ENCODE measurements at places on chromosomes 2 and 18. TPM values are rescaled to one million over a fixed set of nuclear protein-coding genes. Genes with fewer than 3 reads are reported as not detected.

The CHRND gene
- total RNA-seq, result not detected

- no peak for DNase-seq
- H3K27ac ChIP-seq, result no peak overlapping the region
- H3K36me3 ChIP-seq, result no peaks in the 10 kb centered on the region
- no peaks in the 10 kb centered on the region for H3K4me1 ChIP-seq
Observed at GRCh38 chr2:164560902-164561301, 60.4 kb downstream of the GRB14 start.

DNA sequence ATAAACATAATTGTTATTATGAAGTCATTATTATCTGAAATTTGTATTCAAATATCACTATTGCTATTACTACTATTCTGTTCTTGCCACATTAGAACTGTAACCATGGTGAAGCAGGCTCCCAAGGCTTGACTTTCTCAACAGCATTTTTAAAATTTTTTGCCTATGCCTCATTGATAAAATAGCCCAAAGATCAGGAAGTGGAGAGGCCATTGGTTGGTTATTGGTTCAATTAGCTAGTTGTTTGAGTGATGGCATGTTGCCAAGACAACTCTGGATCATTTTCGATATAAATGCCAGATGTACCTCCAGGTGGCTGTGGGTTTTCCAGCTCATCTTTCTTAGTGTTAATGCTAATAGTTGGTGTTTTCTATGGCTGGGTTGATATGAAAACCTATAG is 513.5 kb downstream of the TRIB2 start:
- H3K4me3 ChIP-seq, result no peak overlapping the region
- no peaks in the 10 kb centered on the region for H3K36me3 ChIP-seq
- no peaks in the 10 kb centered on the region for H3K4me1 ChIP-seq
- no peak overlapping the region for H3K27ac ChIP-seq
- no peak for DNase-seq
- no peaks in the 10 kb centered on the region for H3K27me3 ChIP-seq

DNA sequence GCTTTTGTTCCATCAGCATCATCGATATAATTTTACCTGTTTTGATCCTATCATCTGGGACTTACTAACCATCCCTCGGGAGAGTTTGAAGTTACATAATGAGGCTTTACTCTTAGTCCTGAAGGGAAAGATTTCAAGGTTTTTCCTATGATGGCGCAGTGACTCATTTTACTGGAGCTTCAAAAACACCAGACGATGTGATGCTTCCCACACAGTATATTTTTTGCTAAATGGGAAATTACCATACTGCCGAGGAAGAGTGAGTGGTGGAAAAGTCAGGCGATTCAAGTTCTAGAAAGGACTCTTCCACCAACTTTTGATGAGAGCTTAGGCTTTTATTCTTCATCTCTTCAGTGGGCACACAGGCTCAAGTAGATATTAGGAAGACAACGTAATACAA is 44.6 kb upstream of the GCG start:
- H3K4me1 ChIP-seq, result no peaks in the 10 kb centered on the region
- no peaks in the 10 kb centered on the region for H3K36me3 ChIP-seq
- no peaks in the 10 kb centered on the region for H3K27me3 ChIP-seq
- DNase-seq, result no peak
- H3K4me3 ChIP-seq, result no peak overlapping the region

DNA sequence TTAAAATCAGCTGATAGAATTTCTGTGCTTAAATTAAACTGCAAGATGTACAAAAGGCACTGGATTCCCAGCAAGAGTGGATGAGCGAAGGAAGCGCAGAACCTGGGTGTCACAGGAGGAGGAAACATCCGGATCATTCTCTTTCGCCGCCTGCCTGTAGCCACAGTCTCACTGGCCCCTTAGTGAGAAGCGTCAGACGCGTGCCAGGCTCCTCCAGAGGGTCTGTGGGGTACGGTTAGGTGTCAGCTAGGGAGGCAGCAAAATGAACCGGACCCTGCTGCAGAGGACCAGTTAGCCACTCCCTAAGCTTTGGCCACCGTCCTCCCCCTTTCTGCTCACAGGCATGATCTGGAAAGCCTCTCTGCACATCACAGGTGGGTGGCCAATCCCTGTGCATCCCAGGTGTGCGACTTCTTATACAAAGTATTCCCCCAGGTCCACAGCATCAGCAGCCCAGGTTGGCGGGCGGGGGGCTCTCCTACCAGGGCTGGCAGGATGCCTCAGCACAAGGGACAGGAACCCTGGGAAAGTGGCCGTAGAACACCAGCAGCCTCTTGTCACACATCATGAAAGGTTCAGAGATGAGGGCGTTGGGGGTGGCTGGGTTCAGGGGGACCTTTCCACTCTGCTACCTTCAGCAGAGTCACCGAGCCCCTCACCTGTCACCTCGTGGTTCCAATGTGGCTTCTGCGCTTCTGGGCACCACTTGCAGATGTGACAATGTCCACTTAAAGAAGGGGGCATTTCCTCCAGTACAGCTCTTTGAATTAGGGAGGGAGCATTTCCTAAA is 61.1 kb upstream of the SLC66A3 start:
- H3K27ac ChIP-seq, result no peak overlapping the region
- H3K4me1 ChIP-seq, result no peaks in the 10 kb centered on the region
- DNase-seq, result no peak
- no peak overlapping the region for H3K4me3 ChIP-seq
- H3K27me3 ChIP-seq, result no peaks in the 10 kb centered on the region
- no peaks in the 10 kb centered on the region for H3K36me3 ChIP-seq

GRCh38 chr2:67255933-67256615 is 141.1 kb upstream of the ETAA1 start:
- H3K27me3 ChIP-seq, result no peaks in the 10 kb centered on the region
- peaks cover 1% of the 10 kb centered on the region for H3K4me1 ChIP-seq
- H3K4me3 ChIP-seq, result no peak overlapping the region
- DNase-seq, result no peak
- H3K27ac ChIP-seq, result no peak overlapping the region
